Stimulated activated CD4-positive, alpha-beta T cell treated with anti-CD3 and anti-CD28 coated beads, Interleukin-1b, Interleukin-23, amount 100 ng/mL, for 1 hour (primary cell): ENCODE measurements at places on chromosomes 3 and 15.

- no peak for DNase-seq
Measured at GRCh38 chr3:134354612-134355251, 19.5 kb downstream of the AMOTL2 start.

- no peak for DNase-seq
Measured at GRCh38 chr15:40746916-40747418, 8.1 kb downstream of the RMDN3 start.

DNA sequence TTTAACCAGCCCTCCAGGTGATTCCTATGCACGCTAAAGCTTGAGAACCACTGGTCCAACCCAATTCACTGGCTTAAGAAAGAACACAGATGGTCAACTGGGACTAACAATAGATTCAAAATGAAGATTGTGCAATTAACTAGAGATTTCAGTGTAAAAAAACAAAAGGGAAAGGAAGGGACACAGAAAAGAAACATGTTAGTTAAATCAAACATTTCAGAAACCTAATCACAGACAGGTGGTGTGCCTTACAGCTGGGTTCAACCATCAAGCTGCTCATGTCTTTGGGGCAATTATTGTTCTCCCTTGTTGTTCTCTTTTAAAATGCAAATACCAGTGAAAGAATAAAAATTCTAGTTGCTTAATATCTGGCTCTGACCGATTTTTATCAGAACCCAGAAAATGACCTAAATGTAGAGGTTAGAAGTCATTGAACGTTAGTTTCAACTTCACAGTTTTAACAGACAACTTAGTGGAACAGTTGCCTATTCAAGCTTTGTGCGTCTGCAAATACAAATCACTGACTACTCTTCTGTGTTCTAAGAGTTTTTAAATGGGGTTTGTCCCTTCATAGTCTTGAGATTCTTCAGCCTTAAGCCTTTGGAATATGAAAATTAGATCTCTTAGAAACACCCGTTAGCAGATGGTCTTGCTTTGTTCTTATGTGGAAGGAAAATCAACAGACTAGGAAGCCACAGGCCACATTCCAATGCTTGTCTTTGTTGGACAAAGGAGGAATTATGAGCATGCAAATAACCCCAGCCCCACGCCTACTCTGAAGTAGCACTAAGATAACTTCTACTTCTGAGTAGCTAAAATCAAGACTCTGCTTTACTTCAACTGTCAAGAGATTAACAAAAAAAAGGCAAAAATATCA lies 223.4 kb downstream of the ATP8B4 start:
- no peak for DNase-seq

- DNase-seq: no peak
Measured at GRCh38 chr15:48898032-48898431, 20.1 kb downstream of the EID1 start.

- no peak for DNase-seq
Measured at GRCh38 chr3:56667973-56668579, 15.0 kb downstream of the TASOR start.

DNA sequence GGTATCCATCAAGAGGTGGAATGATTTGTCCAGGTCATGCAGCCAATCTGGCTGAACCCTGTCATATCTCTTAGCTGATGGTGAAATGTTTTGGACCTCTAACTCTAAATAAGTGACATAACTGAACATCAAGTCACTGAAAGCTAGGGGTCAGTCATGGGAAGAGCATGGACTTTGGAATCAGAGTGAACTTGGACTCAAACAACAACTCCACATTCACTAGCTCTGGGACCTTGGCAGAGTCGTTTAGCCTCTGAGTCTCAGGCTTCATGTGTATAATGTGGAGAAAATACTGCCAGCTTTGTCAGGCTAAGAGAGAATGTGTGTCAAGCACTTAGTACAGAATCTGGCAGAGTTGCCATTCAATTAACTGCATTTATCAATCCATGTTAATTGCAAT lies 557.8 kb upstream of the CFAP20DC start:
- no peak for DNase-seq

DNA sequence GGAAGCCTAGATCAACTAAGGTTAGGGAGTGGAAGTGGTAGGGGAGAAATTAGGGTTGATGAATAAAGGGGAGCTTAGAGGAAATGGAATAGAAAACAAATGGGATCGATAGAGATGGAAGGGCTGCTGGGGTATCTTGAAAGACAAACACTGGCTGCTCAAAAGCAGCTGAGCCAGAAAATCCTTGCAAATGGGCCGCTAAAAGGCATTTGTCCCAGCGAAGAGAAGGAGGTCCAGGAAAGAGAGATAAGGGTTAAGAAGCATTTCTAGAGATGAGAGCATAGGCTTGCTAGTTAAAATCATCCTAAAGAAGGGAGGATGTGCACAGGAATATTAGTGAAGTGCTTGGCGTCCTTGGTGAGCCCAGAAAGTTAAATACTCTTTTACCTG lies 258.0 kb upstream of the CBLB start:
- DNase-seq: no peak

GRCh38 chr15:67080118-67080899 lies 14.9 kb downstream of the SMAD3 start:
- DNase-seq: no peak

GRCh38 chr15:76342382-76343201 lies 6.0 kb downstream of the ISL2 start:
- DNase-seq: no peak

DNA sequence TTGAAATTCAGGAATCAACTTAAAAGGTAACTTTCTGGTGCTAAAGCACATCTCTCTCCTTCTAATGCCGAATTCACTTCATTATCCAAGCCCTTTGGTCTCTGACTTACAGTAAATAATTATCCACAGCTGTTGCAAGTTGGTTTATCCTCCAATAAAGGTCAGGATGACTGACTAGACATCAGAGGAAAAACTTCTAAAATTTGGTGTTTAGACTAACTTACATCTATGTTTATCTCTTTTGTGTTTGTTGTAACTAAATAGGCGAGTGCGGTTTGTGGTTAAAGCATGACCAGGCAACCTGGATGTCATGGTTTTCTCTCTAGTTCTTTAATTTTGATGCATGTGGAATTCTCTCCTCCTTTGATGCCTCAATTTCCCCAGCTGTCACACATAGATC lies 237.4 kb upstream of the LRTM1 start:
- no peak for DNase-seq

- DNase-seq: no peak
Measured at GRCh38 chr3:96416549-96417255, 397.7 kb upstream of the EPHA6 start.
